ENCODE measurements at places on chromosomes 6 and 20.

- no peak for DNase-seq
Observed at GRCh38 chr6:45630314-45630713, 252.6 kb upstream of the SUPT3H start.

GRCh38 chr6:43940393-43941087 lies 170.5 kb downstream of the VEGFA start:
- no peak for DNase-seq

- DNase-seq = no peak
Observed at GRCh38 chr6:71130277-71130676, 158.3 kb upstream of the OGFRL1 start.

- no peak for DNase-seq
Observed at GRCh38 chr20:53535878-53536277, 57.8 kb downstream of the ZNF217 start.

- no peak for DNase-seq
Observed at GRCh38 chr6:29743025-29743424, 19.8 kb downstream of the HLA-F start.

DNA sequence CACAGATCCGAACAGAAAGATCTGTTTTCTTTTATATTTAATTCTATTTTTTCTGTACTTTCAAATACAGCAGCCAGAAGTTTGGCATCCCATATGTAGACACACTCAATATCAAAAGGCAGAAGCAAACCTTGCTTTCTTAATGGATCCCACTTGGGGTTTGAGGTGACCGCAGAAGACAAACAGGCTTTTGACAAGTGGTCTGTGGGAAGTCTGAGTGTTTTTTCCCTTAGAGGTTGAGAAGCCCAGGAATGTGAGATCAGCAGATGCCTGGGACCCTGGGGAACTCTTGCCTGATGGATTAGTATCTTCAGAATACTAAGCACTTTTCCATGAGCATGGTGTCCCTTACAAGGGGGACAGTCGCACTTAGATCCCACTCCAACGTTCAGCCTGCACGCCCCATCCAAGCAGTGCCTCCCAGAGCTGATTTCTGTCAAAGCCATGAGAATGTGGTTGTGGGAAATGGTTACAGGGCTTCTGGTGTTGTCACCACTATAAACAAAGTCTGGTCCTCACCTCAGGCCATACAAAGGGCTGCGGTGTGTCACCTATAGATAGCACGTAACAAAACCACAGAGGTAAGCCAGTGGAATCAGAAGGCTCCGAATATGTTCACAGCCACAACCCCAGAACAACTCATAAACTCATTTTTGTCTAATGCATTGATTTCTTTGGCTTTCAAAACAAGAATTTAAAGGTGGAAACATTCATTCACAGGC lies 12.7 kb downstream of the IL17F start:
- DNase-seq = no peak

DNA sequence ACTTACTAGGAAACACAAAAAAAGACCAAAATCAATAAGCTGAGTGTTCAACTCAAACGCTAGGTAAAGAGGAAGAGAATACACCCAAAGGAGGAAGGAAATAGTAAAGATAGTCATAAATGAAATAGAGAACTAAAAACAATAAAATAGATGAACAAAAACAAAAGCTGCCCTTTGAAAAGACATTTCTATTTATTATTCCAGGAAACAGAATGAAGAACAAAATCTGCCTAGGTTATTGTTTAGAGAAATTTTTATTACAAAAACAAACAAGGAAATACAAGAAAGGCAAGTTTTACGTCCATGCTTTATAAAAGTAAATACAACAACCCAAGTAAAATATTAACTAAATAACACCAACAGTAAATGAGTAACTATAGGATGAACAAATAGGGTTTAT lies 20.1 kb downstream of the HLA-DMB start:
- DNase-seq = no peak
